ENCODE measurements at places on chromosomes 3 and 15. TPM values are rescaled to one million over a fixed set of nuclear protein-coding genes. Genes with fewer than 3 reads are reported as not detected.

DNA sequence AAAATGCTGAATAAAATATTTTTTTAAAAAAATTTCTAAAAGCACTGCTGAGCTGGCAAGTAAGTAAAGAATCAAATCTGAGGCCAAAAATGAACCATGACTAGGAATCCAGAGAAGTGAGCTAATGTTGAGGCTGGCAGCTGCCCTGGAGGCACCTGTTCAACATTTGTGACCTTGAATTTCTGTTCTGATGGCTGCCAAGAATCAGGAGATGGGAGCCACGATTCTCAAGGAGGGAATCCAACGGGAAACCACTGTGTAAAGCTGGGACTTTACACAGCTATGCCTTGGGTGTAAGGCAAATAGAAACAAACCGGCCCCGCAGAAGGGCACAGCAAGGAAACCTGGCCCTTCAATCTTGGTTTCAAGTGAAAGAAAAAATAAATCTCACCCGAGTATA, 22.7 kb downstream of the HEG1 start:
- no peak for DNase-seq

GRCh38 chr15:100633763-100634075, 31.3 kb downstream of the ASB7 start:
- no peak for DNase-seq

DNA sequence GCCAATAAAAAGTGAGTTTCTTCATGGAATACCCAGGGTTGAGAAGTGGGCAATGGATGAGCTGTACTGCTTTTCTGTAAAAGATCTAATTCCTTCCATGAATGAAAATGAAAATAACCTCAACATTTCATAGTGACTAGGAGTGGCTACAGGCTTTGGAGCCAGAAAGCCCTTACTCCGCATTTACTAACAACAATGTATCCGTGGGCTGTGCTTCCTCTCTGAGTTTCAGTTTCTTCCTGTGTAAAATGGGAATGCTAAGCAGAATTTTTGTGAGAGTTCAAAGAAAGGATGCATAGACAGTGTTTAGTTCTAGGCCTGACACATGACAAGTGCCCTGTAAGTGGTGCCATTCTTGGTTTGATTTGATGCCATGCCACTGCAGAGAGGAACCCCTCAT, 47.5 kb upstream of the TM4SF1 start:
- no peak for DNase-seq

DNA sequence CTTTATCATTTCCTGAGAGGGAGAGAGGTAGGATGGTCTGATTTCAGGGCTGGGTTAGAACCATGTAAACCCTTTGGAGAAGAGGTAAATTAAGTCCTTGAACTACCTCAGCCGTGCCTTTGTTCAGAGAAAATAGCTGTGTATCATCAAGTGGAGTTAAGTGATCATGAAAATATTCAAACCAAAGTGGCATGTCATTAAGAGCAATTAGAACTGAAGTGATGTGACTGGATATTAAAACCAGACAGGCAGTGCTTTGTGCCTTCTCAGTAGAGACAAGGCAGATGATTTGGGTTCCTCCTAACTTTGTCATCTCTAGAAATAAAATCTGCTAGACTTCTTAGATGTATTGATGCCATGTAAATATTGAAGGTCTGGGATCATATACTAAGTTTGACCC, 171.5 kb downstream of the IL5RA start:
- DNase-seq = no peak

Gene ZNF662
- 27.5 TPM for total RNA-seq

- no peak for DNase-seq
These were observed 589 bp upstream of the SENP5 start for GRCh38 chr3:196867155-196867506.

DNA sequence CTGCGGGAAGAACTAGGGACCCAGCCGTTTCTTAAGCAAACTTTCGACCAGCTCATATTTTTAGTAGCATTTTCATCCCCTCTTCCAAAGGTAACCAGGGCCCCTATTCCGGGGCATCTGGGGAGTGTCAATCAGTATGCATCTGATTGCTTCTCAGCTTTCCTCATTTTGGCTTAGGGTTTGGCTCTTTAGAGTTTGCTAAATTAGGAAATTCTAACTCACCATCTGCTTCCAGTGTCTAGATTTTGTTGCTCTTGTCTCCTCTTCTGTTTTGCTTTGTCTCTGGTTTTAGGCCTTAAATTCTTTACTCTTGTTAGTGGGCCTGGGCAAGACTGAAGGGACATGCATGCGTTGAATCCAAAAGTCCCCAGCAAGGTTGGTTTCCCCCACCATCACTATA, 9.6 kb upstream of the ABTB1 start:
- DNase-seq = no peak

GRCh38 chr15:52104532-52105004, 8.0 kb downstream of the BCL2L10 start:
- no peak for DNase-seq

Gene ACAA1
- 30.2 TPM for total RNA-seq

DNA sequence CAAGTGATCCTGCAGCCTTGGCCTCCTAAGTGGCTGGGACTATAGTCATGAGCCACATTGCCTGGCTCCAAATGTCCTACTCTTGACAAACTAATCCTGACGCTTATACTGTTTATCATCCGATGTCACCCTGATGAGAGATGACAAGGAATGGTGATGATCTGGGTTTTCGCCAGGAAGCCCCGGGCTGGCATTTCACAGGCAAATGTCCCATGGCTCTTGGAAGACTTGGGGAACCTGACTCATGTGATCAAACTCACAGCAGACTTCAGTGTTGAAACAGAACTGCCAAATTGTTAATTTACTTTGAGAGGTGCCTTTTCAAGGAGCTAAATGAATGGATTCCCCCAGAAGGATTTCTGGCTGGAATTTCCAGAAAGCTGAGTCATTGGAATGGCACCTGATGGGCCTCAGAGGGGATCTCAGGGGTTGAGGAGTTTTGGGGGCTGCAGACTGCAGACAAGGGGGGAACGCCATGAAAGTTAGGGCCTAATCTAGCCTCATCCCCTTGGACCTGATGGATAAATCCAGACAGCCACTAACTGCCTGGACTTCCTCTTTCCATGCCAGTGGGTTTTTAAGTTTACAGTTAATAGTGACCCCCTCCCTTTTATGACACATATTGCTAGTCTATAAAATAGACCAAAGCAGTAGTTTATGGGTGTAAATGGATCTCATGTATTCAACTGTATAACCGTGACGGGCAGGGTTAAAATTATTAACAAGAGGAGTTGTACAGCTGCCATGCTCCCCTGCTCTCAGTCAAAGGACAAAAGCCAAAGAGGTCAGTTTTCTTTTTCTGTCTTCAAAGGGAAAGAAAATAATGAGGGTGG, 146.6 kb downstream of the CHSY1 start:
- no peak for DNase-seq

DNA sequence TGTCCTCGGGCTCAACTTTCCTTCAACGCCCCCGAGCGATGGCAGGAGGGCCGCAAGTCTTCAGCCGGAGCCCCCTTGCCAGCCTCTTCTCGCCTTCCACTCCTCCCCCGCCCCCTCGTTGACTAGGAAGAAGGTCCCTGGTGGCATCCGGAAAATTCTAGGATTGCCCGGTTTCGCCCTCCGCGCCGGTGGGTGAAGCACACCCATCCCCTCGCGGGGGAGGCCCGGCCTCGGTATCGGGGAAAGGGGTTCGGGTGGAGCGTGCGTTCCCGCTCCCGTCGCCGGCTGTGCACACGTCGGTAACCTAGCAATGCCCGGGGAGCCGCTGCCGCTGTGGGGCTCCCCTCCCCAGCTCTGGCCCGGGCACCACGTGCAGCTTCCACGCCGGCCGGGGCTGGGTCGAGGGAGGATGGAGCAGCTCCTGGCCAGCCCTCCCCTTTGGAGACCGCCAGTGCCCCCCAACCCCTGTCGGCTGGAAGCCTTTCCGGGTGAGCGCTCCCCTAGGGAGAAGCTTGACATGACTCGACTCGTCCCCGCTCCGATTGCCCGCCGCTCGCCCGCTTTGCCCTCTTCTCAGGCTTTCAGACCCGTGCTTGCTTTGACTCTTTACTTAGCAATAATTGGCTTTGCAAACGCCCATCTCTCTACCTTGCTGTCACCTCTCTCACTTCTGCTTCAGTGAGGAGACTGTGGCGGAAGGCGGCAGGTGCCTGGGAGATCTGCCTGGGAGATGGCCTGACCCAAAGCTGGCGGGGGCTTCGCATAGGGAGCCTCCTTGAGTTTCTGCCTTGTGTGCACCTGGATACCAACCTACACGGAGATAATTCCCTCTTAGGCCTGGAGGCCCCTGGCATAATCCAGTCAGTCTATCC, 1.3 kb downstream of the CACNA1D start:
- DNase-seq = no peak

DNA sequence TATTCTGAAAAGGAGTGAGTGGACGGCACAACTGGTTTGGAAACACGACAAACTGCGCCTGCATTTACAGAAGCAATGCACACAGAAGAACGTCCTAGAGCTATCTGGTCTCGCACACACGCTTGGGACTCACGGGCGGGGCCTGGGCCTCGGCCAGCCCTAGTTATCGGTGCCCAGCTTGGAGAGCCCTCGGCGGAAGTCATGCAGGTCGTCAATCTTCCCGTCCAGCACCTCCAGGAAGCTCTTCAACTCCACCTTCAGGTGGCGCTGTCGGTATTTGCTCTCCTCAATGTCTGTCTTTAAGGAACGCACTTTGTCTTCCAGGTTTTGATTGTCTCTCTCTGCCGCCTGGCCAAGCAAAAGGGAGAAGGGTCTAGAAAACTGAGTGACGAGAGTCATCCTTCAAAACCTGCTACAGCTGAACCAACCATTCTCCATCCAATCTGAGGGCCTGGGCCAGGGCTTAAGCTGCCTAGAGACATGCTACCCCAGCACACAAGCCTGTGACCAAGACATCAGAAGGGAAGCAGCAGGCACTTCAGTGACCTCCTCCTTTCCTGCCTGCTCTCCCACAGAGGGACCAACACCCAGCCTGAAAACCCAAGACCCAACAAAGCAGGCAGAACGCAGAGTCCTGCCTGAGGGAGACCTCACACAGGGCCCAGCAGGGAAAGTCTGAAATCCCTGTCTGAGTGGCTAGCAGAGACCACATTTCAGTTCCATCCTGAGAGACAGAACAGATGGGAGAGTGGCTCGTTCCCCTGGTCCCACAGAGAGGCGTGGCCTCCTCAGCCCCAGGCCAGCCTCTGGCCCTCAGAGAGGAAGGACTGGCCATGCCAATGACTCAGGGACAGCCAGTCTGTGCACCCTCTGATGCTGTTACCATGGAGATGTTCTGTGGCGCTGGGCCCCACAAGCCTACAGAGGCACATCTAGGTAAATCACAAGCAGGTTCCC, 40.4 kb downstream of the WHAMM start:
- DNase-seq = no peak
